AG08395 (cell line): ENCODE measurements at places on chromosomes 16 and 17.
A peak's percentile ranks its signal among the peaks of the same experiment; 100 is the strongest.

DNA sequence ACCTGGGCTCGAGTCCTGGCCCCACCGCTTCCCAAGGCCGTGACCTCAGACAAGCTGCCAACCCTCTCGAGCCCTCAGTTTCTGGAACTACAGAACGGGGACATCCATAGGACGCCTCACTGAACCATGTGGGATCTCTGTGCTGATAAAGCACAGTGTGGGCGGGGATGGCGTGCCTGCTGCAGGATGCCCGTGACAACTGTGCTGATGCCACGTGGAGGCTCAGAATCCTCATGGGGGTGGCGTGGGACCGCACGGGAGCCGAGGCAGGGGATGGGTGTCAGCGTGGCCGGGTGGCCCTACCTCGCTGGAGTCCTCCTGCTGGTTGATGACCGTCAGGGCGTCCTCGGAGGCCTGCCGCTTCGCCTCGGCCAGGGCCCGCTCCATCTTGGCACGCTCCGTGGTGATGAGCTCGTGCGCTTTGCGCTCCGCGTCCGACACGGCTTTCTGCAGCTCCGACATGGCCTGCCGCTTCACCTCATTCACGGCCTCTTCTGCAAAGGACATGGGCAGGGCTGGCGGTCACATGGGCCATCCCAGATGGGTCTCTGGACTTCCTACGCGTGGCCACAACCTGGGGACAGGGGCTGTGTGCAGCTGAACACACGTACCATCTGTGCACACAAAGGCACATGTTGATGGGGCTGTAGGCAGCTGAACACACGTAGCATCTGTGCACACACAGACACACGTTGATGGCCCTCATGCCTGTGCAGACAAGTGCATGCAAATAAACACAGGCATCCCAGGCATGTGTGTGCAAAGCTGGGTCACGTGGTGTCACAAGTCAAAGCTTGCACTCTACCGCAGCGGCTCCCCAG lies 12.7 kb upstream of the PABPN1L start:
- DNase-seq: no peak

DNA sequence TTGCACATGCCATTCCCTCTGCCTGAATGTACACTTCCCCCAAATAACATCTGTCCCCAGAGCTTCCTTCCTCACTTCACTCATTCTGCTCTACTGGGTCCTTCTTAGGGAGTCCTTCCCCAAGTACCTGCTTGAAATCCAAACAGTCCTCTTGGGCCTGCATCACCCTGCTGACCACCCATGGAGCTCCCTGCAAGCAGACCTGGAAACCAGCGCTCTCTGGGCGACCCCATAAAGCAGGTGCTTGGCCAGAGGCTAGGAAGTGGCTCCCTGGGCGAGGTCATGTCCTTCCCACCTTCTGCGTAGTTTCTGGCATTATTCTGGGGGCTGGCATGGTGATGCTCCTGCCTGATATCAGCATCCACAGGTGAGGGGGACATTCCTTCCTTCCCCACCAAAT lies 12.2 kb upstream of the NTN1 start:
- no peak for DNase-seq

GRCh38 chr16:8962393-8963009 lies 1.2 kb downstream of the USP7 start:
- DNase-seq: no peak

GRCh38 chr16:79110242-79110641 lies 490.3 kb downstream of the MAF start:
- no peak for DNase-seq

DNA sequence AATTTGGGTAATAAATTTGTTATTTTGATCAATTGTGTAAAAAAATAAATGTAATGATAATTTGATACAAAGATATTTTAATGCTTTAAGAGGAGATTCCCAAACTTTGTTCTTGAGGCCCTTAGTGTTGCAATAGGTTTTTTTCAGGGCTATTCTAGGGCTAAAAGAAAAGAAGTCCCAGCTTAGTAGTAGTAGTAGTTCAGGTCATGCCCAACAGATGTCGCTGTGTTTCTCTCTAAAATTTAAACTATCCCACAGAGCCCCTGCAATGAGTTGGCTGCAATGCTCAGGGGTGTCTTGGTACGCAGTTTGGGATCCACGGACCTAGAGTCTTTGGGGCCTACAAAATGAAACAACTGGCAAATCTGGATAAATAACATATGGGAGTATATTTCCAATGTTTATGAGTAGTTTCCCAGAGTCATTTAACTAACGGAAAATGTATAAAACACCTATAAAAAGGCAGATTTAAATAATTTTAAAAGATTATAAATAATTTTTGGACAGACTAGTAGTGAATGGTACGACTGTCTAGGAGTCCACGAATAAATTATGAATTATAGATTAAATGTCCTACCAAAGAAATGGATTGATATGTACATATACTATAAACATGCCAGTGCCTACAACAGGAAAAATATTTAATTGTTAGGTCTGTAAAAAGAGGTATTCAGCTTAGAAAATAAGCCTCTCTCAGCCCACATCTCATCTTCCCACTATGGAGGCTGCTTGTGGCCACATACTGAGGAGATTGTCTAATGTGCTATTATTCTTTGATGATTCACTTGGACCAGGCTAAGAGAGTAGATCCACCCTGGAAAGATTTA lies 228.5 kb upstream of the PMFBP1 start:
- DNase-seq: peak; percentile 49

GRCh38 chr17:38892083-38892482 lies 22.2 kb downstream of the LASP1 start:
- DNase-seq: no peak

DNA sequence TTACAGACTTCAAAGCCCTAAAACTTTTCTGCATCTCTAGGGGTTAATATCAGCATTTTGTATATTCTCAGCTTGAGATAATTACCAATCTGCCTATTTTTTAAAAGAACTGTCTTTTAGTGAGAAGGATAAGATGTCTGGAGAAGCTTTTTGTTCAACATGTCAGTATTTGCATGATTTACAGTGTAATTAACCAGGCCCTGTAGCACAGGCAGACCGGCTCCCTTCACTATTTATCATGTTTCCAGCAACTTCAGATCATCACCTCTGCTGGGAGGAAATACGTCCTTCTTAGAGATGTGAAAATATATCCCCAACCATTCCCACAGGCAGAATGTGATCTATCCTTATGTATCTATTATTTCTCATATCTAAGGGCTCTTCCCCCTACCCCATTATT lies 8.6 kb upstream of the DDX52 start:
- DNase-seq: no peak

DNA sequence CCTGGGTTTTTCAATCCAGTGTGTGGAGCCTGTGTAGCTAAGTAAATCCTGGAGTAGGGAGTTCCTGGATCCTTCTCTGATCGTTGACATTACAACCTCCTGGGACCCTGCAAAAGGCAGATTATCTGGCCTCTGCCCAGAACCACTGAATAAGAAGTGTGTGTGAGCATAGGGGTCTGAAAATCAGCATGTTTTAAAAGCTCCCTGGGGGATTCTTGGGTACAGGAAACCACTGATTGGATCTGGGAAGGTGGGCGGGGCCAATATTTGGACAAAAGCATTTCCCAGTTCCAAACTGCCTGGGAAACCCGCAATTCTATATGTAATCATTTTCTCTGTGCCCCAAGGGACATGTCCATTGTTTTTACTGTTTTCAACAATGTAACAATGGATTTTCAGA lies 27.2 kb upstream of the BEAN1 start:
- no peak for DNase-seq

- peak; percentile 40 for DNase-seq
Measured at GRCh38 chr16:11312718-11313492, 31.8 kb upstream of the PRM1 start.

DNA sequence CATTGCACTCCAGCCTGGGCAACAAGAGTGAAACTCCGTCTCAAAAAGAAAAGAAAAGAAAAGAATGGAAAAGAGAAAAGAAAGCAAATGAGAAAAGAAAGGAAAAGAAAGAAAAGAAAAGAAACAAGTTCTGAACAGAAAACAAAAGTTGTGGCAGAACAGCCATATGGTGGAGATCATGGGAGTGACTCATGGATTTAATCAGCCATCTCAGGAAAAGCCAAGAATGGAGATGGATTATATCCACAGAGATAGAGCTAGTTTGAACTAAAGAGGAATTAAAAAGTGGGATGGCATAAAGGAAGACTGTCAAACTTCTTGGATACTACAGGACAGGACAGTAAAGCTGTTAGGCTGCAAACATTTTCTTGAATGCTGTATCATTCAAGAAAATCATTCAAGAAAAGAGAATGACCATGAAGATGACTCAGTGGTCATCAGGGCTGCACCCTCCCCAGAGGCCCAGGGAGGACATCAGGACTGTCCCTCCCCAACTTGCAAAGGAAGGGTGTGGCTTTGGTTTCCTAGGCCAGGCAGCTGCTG lies 120.6 kb downstream of the USP22 start:
- peak; percentile 58 for DNase-seq

DNA sequence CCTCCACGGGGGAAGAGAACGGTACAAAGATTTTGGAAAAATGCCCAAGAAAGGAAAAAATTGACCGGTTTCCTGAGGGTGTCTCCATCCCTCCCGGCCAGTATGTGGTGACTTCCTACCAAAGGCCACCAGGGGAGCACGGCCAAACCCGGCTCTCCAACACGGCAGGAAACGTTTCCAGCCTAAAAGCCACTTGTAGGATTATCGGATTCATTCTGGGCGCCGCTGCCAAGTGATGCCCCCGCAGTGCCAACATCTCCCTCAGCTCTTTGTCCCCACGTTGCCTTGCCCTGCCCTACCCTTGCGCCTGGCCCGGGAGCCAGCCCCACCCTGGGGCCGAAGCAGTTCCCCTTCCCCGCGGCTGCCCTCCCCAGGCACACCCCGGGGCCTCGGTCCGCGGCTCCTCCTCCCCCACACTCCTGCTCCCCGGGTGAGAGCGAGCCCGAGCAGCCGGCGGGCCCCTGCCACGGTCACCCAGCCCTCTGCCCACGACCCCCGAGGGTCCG lies 688 bp downstream of the CRK start:
- DNase-seq: peak; percentile 84

DNA sequence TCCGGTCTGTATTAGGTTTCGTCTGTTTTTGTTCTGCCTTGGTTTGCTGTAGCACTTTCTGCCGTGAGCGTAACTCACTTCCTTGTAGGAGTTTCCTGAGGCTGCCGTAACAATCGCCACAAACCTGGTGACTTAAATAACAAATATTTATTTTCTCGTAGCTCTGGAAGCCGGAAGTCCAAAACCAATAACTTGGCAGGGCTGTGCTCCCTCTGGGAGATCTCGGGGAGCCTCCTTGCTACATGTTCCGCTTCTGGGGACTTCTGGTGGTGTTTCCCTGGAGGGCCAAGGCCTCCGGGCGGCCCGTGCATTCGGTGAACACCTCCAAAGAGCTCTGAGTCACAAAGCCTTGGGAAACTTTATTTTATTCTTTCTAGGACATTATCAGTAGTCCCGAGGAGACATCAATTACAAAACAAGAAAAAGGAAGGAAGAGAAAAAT lies 6.8 kb upstream of the WDR45B start:
- no peak for DNase-seq

GRCh38 chr17:75839942-75840798 lies 4.0 kb downstream of the UNC13D start:
- no peak for DNase-seq

- DNase-seq: no peak
Measured at GRCh38 chr17:44352828-44353671, 7.9 kb downstream of the GRN start.

DNA sequence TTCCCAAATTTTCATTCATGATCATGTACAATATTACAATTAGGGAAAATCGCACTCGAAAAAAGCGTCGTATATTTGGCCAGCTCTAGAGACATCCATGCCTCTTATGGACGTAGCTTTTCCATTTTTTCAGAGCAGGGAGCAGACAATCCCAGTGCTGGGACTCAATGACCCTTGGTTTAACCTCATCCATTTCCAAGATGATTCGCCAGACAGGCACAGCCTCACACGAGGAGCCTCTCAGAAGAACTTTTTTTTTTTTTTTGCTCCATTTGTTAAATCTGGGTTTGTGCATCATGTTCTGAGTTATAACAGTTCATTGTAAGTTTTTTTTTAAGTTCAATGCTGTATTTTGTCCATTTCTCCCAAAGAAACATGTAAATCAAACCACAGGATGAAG lies 92.1 kb downstream of the ZDHHC7 start:
- no peak for DNase-seq

GRCh38 chr17:28854457-28855335 lies at the start of gene ERAL1:
Gene ERAL1 (plus strand): TSS chr17:28855016. CDS start chr17:28855035, 19 bp downstream.
- DNase-seq: peak; percentile 96

GRCh38 chr17:80695979-80696378 lies 151.3 kb downstream of the RPTOR start:
- peak; percentile 24 for DNase-seq

DNA sequence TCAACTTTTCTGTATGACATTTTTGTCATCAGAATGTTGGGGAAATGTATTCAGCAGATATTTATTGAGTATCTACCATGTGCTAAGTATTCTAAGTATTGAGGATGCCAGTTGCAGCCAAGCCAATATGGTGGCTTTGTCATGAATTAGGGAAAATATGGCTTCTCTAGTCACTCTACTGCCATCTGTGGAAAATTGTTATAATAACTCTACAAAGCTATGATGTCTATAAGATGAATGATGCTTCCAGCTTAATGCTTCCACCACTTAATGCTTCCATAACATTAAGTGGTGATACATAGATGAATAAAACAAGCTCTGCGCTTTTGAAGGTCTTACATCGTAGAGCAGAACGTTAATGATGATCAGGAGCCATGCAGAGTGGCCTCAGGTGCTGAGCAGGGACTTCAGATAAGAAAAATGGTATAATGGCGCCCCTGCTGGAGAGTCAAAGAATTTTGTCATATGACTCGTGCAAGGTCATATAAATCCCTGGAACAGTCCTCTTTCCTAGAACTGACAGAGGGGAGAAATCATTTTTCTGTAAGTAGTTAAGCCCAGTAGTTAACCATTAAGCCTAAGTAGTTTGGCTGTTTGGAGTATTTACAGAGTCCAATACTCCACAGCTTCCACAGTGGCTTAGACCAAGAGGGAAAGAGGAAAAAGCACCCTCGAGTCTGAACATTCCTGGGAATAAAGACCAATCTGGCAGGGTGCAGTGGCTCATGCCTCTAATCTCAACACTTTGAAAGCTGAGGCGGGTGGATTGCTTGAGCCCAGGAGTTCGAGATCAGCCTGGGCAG lies 2.7 kb upstream of the TMIGD1 start:
- peak; percentile 28 for DNase-seq

GRCh38 chr16:50498431-50499155 lies 49.6 kb upstream of the NKD1 start:
- peak; percentile 21 for DNase-seq

GRCh38 chr17:65556910-65557348 lies 4.5 kb downstream of the AXIN2 start:
- DNase-seq: no peak

GRCh38 chr17:70102531-70102930 lies 27.5 kb downstream of the KCNJ16 start:
- no peak for DNase-seq

- DNase-seq: peak; percentile 53
Measured at GRCh38 chr16:66116163-66117002, 250.1 kb upstream of the CDH5 start.

GRCh38 chr17:41563607-41564170 lies 8.2 kb downstream of the KRT9 start:
- no peak for DNase-seq

GRCh38 chr17:17978481-17979424 lies 6.1 kb downstream of the DRC3 start:
- DNase-seq: no peak
